ENCODE measurements at places on chromosomes 6 and 20.

DNA sequence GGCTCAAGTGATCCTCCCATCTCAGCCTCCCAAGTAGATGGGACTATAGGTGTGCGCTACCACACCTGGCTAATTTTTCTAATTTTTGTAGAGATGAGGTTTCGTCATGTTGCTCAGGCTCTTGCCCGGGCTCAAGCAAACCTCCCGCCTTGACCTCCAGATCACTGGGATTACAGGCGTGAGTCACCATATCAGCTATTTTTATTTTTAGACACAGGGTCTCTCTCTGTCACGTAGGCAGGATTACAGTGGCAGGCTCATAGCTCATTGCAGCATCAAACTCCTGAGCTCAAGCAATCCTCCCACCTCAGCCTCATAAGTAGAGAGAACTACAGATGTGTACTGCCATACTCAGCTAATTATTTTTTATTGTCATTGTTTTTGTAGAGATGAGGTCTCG, 41.7 kb downstream of the SLC23A2 start:
- DNase-seq: no peak

GRCh38 chr20:9807136-9807535, 31.7 kb downstream of the PAK5 start:
- DNase-seq: no peak

- no peak for DNase-seq
These were observed 32.0 kb upstream of the SCRT2 start for GRCh38 chr20:707451-708110.

DNA sequence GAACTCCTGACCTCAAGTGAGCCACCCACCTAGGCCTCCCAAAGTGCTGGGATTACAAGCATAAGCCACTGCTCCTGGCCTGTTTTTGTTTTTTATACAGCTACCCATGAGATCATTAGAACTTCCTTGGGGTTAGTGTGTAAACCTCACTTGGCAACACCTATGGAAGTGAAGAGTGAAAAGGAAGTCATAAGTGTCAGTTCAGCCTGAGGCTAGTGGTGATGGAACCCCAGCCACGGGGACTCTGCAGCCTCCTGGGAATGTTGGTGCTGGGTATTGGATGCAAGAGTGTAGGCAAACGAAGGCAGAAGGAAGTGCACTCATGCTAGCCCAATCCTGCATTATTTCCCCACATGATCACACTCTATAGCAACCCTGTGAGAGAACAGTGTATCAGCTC, 33.6 kb upstream of the FUCA2 start:
- DNase-seq: no peak

GRCh38 chr20:36527331-36528125, 13.8 kb upstream of the MYL9 start:
- no peak for DNase-seq

- DNase-seq: peak; percentile 22
These were observed 598 bp downstream of the OGFR start for GRCh38 chr20:62805155-62805710.

DNA sequence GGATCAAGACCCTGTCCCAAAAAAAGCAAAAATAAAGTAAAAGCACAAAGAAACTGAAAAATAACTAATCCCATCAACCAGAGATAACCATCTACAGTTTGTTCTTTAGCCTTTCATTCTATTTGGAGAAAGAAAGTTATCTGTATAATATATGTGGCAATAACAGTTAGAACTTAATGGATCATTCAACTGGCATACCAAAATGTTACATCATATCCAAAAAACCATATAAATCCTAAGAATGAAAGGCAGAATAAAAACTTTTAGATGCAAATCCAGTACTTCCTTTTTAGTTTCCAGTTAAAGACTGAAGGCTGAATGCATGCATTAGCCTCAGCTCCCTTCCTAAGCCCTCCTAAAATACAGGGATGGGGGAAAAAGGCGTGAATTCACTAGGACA, 25.2 kb downstream of the ILRUN start:
- DNase-seq: no peak

- DNase-seq: no peak
These were observed 20.0 kb upstream of the IL22RA2 start for GRCh38 chr6:137193256-137194070.

DNA sequence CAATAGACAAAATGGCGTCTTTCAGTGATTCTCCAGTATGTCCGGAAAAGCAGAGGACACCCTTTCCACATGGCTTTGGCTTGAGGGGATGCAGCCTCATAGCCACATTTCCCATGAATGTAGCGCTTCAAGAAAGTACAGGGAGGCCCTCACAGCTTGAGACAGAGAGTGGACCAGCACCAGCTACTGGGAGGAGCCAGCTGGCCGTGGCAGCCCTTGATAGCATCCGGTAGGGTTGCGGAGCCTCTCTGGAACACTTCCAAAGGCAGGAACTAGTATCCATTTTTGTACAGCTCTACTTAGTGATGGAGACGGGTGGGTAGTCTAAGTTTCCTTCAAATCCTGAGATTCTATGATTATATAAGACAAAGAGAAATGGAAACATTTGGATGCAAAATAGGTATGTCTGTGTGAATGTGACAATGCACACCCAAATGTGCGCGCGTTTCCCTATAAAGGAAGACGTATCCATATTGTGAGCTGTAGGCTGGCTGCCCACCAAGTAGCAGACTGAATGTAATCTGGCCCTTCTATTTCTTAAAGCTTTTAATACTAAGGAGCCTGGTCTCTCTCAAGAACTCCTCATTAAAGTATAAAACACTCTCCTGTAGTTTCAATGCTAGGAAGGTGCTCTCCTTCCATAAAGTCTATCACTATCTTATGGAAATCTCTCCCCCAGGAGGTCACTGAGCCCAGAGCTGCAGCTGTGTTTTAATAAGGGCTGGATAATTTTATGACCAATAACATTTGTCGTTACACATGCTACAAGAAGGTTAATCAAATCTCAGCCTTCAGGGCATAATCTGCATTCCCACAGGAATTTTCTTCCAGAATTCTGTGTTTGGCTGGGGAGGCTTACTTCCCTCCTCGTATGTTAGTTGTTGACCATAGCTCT, 74.0 kb downstream of the SOBP start:
- DNase-seq: no peak

DNA sequence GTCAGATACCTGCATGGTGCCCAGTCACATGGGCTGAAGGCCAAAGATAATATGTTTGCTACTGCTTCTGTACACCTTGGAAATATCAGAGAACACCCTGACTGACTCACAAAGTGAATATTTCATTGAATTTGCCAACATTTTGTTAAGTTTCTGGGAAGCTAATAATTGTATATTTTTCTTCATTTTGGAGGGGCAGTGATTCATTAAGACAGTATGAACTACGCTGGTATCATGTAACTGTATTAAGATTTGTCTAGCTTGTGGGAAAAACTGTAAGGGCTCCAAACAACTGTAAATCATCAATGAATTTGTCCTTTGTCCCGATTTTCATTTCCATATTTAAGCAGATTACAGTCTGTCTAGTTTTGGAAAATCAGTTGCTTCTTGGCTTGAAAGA, 102.3 kb upstream of the CCN2 start:
- no peak for DNase-seq

DNA sequence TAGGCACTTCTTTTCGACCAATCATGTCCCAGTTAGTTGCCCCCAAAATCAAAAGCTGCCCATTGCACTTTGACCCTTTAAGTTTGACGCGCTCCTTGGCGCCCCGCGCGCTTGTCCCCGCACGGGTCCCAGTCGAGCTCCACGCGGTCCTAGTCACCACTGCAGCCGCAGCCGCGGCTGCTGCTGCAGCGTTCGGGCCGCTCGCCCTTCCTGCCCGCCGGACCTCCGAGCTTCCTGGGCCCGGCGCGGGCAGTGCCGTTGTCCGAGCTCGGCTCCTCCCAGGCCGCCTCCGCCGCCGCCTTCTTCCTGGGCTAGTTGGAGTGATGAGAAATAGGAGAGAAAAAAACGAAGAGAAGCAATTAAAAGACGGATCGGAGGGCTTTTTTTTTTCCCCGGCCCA, 185.7 kb upstream of the COL21A1 start:
- no peak for DNase-seq

- DNase-seq: no peak
These were observed 25.3 kb upstream of the CCND3 start for GRCh38 chr6:41966961-41967311.

DNA sequence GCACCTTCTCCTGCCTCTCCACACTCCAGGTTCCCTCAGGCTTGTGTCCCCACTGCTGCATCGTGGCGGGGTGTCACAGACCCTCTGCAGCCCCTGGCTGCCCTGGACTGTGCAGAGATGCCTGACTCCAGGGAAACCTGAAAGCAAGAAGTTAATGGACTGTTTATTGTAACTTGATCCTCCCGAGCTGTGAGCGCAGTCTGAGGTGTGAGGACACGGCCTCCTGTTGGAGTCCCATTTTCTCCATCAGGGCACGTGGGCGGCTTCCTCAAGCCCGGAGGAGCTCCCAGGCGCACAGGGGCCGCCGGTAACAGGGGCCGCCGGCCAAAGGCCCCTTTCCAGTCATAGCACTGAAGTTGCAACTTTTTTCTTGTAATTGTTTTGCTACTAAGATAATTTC, 16.9 kb downstream of the RBM38 start:
- no peak for DNase-seq

- no peak for DNase-seq
These were observed 109.6 kb downstream of the SLC35B3 start for GRCh38 chr6:8325743-8326142.

DNA sequence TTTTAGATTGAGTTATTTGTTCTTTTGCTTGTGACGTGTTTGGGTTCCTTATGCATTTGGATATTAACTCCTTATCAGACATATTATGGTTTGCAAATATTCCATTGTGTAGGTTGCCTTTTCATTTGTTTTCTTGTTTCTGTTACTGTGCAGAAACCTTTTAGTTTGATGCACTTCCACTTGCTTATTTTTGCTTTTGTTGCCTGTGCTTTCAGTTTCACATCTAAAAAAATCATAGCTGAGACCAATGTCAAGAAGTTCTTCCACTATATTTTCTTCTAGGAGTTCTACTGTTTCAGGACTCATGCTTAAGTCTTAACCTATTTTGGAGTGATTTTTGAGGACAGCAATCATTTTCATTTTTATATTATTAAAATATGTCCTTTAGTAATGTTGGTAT, 113.5 kb downstream of the EPM2A start:
- DNase-seq: no peak

DNA sequence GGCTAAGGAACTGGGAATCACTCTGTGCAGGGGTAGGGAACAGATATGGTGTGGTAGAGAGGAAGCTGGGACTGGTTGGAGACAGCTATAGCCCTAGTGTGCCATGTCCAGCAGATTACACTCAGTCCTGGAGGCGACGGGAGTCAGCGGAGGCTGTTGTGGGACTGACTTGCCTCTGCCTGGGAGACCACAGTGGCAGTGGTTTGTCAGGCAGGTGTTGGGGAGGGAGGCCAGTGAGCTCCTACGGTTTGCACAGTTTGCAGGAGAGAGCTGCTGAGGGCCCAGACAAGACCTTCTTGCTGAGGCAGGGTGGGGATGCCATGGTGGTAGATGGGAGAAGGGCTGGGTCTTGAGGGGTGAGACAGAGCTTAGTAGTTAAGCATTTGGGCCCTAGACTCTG, 4.9 kb downstream of the PLCG1 start:
- no peak for DNase-seq

DNA sequence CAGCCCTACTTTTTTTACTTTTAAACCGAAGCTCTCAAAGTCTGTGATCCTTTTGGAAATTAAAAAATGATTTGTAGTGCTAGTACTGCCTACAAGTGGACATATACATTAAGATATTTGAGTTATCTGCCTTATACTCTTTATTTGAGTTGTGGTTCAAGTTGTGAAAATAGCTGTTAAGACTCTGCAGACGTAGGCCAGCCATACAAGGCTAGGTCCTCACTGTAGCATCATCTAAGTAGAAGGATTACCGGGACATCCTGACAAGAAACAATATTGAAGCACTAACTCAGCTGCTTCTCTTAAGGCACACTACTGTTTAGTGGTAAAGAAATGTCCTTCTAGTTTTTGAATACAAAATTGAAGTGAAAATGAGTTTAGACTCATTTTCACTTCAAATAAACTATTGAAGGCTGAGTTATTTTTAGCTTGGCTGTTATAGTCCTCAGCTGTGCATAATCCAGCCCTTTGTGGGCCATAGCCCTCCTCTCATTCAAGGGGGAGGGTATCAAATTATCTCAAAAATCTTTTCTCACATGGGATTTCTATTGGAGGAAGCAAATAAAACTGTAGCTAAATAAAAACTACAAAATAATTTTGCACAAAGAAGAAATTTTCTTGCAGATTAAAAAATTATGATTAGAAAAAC, 68.1 kb downstream of the JAG1 start:
- DNase-seq: no peak

DNA sequence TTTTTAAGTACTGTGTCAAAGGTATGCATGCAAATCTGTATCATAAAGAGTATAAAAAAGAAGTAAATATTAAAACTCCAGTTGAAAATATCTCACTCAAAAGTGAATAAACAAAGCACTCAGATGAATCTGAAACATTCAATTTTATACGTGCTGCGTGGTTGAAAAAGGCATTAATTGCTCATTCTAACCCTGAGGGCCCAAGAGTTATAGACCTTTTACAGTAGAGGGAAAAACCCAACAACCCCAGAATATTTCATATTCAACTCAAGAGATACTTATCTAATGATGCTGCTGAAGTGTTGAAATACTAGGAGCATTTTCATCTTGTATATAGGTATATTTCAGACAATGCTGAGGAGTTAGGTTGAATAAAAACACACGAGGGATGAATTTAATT, 862.8 kb upstream of the CITED2 start:
- no peak for DNase-seq

- DNase-seq: no peak
These were observed 54.4 kb downstream of the RTN4IP1 start for GRCh38 chr6:106574741-106575458.

DNA sequence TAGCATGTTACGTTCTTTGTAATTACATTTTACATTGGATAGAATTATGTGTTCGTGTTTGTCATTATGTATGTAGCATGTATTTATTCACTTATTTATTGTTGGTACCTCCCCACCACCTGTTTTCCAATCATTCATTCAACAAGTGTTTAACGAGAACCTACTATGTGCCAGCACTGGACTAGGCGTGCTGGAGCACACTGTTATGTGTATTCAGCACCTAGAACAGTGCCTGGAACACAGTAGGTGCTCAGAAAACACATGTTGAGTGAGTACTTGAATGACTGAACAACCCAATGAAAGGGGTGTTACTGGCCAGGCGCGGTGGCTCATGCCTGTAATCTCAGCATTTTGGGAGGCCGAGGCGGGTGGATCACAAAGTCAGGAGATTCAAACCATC, 11.3 kb downstream of the ETV7 start:
- DNase-seq: no peak

DNA sequence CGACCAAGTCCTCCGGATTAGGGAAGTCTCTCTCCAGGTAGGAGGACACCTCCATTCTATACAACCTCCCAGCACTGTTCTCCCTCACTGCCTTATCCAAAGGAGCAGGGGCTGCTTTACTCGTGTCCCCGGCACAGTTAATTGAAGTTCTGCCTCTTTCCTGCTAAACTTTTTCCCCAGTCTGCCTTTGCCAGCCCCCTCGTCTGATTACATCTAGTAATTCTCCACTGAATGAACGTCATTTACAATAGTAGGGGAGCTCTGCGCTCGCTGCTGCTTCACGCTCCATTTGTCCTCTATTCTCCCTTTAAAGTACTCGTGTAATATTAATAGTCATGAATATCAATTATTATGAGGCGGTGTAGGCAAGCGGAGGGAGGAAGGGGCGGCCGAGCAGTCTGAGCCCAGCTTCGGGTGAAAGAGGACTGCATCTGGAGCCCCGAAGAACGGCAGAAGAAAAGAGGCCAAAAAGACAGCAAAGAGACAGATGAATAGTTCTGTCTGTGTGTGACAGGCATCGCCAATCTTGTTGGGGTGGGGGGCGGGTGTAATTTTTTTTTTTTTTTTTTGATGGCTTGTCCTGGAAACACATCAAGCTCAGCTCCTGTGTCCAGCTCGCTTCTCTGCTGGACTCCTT, 2.9 kb downstream of the TFAP2B start:
- DNase-seq: no peak

GRCh38 chr6:35086282-35086632, 54.9 kb downstream of the TCP11 start:
- no peak for DNase-seq
